ENCODE measurements at places on chromosomes 5 and 9.

DNA sequence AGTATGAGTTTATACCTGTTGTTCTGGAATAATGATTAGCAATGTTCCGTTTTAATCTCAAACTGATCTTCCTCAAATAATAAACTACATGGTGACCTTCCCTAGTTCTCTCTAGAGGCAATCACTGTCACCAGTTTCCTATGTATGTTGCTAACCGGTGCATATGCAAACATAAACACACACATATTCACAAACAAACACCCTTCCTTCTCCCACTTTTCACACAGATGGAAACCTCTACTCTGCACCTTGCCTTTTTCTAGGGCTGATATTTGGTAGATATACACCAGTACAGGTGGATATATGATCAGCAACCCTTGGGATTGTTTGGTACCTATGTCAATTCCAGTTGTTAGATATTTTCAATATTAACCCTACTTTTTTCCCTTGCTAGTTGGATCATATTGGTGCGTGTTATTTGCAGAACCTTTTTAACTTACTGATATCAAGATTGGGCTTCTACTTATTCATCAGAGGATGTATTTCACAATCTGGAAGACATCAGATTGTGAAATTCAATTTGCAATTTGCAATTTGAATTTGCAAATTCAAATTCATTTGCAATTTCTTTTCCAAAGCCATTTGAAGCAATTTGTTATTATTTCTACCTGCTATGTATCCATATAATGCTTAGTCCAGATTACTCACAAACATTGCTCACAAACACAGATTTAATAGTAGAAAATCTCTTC, 12.6 kb downstream of the FYB1 start:
- DNase-seq: no peak

GRCh38 chr5:135438636-135439221, 8.4 kb downstream of the DCANP1 start:
- no peak for DNase-seq

DNA sequence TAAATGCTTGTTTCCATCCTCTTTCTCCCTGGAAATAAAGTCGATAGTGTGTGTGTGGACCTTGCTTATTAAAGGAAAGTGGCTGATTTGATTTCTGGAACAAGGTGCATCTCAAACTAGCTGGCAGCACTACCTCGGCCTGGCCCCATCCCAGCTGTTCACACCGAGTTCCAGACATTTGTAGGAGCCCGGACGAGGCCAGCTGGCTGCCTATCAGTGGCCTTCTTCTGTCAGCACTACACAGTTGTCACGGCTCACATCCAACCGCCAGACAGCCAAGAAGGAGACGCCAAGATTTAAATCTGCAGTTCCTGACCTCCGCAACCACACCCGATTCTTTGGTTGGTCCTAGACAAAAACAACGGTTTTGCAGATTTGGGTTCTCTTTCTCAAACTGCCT, 63.6 kb downstream of the PALM2AKAP2 start:
- DNase-seq: no peak

DNA sequence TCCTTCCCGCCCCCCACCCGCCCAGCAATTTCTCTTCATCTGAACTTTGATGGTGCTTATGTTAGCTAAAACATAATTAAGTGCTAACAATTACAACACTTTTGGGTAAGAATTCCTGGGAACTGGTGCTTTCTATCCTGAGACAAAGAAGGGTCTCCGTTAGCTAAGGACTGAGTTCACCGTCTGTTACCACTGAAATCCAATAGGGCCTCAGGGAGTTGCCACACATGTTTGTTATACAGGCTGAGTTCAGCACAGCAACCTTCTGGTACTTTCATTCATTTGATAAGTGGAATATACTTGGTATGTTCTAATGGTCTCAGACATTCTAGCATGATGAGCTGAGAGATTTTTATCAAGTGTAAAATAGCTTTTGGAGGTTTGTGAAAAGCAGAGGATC, 437.9 kb downstream of the EFNA5 start:
- DNase-seq: no peak

GRCh38 chr5:32029261-32029660, 144.9 kb downstream of the GOLPH3 start:
- no peak for DNase-seq

DNA sequence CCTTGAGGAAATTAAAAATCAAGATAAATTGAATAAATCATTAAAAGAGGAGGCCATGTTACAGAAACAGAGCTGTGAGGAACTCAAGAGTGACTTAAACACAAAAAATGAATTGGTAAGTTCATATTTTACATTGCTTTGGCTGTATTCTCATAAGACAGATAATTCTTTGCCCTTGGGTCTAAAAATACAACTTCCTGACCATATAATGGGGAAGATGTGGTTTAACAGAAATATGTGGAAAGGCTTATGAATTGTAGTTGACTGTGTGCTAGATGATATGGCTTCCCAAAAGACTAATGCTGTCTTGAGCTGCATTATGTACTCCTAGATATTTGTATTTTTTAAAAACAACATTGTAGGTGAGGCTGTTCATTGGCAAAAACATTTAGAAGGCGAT, 33.1 kb downstream of the CNTRL start:
- no peak for DNase-seq

GRCh38 chr5:109250080-109250479, 159.7 kb downstream of the PJA2 start:
- no peak for DNase-seq

GRCh38 chr9:27165068-27165467, 56.0 kb downstream of the TEK start:
- no peak for DNase-seq
